ENCODE measurements at places on chromosomes 5 and 9. TPM values are rescaled to one million over a fixed set of nuclear protein-coding genes. Genes with fewer than 3 reads are reported as not detected.

TAF1L gene
- 0.21 TPM for total RNA-seq

DNA sequence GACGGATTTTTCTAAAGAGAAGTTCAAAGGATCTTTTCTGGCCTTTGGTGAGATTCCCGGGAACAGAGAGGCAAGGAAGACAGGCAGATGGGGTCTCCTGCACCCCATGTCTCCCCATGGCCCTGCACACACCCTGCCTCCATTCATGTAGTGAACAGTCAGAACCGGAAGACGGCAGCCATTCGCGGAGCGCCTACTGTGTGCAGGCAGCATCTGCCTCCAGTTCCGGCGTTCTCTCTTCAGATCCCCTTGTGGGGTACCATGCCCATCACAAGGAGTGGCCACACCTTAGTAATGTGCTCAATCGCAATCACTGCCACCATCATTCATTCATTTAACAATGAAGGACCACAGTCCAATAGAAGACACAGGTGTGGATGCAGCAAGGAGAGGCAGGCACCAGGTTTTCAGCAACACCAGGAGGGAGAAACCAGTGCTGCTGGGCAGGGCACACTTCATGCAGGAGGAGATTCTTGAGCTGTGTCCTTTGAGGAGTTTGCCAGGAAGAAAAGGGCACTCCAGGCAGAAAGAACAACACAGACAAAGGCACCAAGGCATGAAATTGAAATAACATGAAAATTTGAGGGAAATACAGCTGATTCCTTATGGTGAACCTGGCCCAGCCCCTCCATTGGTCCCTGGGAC is 171.5 kb upstream of the PHYKPL start:
- no peak for DNase-seq

DNA sequence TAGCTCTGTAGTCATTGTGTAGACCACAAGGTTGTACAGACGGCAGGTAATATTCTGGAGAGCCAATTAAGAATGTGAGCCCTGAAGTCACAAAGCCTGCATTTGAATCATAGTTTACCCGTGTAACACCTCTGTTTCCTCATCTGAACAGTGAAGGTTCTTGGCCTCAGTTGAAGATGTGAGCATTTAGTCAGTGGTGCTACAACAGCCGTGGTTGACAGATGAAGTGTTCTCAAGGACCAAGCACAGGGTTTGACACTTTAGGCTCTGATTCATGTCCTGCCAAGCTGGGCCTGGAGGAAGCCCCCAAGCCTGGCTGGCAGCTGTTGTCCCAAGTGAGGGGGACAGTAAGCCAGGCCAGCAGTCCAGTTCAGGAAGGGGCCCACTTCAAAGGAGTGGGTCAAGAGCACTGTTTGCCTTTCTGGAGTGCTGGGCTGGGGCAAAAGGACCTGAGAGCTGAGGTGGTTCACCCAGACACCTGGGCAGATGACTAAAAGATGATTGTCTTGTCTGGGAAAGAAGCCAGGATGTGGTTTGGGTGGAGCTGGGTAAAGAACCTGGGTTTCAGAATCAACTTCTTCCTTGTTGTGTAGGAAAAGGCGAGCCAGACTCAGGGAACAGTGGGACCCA is 20.7 kb downstream of the FAXDC2 start:
- DNase-seq: peak; percentile 69

DNA sequence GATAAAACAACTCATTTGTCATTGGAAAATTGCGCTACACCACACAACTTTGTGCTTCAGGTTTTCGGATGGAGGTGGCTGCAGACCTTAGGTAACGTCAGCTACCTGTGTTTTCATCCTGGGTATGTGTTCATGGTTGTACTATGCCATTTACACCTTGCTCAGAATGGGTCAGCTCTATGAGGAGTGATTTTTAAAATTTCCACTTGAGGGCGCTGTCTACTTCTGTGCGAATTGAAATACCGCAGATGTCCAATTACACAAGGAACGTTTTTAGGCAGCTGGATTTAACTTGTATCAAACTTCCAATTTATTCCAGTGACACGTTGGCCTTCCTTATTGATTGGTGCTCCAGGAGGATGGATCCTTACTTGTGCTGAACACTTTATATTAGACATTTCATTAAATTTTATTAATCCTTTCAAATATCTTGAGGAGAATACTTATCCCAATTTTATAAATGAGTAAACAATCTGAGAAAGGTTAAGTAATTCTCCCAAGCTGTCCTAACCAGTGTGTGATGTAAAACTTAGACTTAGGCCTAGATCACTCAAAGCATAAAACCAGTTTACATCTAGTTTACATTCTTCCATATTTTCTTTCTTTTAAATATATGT is 23.4 kb downstream of the DMRTA1 start:
- peak; percentile 64 for DNase-seq

DNA sequence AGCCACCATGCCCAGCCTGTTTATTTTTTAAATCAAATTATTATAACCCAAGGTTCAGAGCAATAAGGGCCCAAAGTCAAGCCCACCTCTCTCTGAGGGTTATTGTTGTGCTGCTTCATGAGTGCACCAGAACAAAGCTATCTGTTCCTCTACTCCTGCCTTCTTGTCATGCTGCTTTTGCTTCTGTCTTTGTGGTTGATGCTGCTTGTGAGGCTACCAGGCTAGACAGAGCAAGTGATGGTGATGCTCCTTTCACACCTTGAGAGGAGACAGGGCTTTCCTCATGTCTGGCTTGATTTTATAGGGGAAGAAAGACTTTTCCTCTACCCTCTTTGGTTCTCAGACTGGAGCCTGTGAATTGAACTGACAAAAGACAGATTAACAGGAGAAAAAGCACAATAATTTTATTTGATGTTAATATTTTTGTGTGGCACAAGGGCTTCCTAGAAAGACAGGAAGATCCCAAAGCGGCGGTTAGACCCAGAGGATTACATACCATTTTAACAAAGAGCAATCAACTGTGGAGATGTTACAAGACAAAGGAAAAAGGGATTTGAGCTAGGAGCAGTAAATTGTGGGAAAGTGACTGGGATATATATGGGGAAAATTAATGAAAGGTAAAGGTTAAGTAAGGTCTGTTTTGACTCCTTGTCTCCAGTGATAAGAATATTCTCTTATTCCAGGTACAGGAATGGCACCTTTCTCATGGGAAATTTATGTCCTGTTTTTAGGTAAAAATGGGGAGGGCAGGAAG is 4.4 kb upstream of the CD180 start:
- no peak for DNase-seq

DNA sequence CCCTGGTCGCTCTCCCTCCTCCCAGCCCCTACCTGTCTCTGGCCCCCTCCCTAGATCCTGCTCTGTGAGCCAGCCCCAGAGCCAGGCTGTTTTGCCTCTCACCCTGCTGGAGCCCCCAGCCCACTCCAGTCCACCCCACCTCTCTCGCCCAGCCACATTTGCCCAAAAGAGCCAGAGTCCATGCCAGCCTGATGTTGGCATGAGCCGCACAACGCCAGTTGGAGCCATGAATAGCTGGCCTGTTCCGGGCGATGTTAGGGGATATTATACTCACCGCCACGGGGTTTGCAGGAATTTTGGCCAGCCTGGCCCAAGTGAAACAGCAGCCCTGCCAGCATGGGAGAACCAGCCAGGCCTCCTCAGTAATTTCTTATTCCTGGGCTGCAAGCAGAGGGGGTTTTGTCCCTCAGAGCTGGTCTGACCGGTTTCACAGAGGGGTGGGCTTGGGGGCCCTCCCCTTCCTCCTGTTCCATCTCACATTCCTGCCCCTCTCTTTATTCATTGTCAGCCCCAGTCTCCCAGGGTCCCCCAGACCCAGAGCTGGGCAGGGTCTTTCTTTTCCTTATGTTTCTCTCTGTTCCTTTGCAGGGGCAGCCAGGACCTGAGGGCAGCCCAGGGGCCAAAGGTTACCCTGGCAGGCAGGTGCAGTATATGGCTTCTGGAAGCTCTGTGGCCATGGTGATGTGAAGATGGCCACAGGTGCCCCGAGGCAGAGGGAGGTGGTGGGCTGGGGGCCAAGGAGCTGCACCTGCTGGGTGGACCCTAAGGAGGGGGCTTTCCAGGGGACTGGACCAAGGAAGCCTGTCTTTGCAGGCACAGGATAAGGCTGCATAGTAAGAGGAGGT is 50.1 kb downstream of the COL27A1 start:
- DNase-seq: peak; percentile 89

FAM78A gene
- total RNA-seq: 16.7 TPM

DNA sequence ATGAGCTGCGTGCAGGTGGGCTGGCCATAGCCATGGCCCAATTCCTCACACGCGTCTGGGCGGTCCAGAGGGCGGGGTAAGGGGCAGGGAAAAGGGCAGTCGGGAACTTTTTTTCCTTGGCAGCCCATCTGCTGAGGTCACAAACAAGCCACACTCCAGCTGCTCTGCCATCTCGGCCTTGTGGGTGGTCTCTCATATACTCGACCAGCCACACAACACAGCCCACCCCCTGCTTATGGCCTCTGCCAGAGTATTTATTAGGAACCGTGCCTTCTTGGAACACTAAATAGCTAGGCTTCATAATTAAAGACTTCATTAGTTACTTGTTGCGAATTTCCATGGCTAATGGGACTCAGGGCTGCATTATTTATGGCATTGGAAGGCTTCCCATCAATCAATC is 98.5 kb upstream of the LHFPL2 start:
- DNase-seq: peak; percentile 82

DNA sequence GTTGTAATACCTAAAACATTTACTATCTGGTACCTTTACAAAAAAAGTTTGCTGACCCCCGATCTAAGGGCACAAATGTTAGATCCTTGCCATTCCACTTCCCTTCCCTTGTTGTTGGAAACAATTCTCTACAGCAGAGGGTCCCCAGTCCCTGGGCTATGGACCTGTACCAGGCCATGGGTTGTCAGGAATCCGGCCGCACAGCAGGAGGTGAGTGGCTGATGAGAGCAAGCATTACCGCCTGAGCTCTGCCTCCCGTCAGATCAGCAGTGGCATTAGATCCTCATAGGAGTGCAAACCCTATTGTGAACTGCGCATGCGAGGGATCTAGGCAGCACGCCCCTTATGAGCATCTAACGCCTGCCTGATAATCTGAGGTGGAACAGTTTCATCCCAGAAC is 248.5 kb downstream of the AP3B1 start:
- no peak for DNase-seq

GRCh38 chr5:72109625-72110024 is 2.4 kb downstream of the MAP1B start:
- DNase-seq: no peak

DNA sequence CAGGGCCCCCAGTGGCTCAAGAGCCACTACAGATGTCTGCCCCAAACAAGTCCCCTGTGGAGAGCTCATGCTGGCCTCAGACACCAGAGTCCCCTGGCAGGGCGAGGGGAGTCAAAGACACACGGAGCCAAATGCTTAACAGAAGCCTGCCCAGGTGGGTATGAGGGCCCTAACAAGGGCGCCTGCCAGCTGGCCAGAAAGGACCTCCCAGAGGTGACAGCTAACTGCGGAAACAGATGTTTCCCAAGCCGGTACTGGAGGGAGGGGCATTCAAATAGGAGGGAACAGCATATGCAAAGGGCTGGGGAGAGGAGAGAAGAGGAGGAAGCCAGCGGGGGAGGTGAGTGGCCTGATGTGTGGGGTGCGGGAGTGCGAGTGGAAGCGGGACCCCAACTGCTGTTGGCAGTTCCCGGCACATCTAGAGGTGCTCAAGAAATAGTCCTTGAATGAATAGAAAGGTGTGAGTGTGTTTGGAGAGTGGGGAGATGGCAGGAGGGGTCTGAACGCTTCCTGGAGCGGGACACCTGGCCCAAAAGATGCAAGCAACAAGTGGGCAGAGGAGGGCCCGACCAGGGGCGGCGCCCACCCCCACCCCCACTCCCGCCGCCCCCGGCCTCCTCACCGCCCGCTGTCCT is 824 bp downstream of the MXD3 start:
- peak; percentile 38 for DNase-seq

GRCh38 chr9:118985851-118986250 is 383.4 kb downstream of the BRINP1 start:
- DNase-seq: peak; percentile 68

- DNase-seq: no peak
Observed at GRCh38 chr9:123556464-123557435, 200.8 kb downstream of the CRB2 start.

PPP2R2B gene
- total RNA-seq: 5.1 TPM

POLR3G gene
- total RNA-seq: 1.5 TPM

HAVCR2 gene
- 2.8 TPM for total RNA-seq

- DNase-seq: no peak
Observed at GRCh38 chr9:97388721-97389238, 23.1 kb upstream of the TDRD7 start.

GRCh38 chr9:134424818-134425217 is 98.6 kb downstream of the RXRA start:
- no peak for DNase-seq

DNA sequence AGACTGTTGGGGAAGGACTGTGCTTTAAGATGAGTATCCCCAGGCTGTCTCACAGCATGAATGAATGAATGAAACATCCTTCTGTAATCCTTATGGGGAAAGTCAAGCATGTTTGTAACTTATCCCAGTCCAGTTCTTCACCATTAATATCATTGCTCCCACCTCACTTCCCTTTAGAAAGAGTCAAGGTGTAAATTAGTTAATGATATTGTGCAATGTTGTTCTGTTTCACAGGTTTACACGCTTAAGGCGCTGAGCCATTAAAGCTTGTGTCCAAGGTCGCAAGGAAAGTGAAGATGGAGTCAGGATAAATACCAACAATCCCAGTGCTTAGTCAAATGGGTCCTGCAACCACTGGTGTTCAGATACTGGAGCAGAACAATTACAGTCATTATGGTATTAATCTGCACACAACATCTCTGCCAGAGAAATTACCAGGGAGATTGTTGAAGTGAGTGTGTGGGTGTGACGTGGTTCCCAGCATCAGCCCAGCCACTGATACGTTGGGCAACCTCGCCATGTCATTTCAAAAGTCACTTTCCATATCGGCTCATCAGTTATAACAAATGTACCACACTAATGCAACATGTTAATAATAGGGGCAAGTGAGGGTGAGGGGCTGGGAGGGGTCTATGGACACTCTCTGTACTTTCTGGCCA is 1.5 kb upstream of the MYO10 start:
- DNase-seq: no peak

- DNase-seq: peak; percentile 28
Observed at GRCh38 chr5:89443508-89443907, 560.5 kb upstream of the MEF2C start.

WWC1 gene
- 15.5 TPM for total RNA-seq

DNA sequence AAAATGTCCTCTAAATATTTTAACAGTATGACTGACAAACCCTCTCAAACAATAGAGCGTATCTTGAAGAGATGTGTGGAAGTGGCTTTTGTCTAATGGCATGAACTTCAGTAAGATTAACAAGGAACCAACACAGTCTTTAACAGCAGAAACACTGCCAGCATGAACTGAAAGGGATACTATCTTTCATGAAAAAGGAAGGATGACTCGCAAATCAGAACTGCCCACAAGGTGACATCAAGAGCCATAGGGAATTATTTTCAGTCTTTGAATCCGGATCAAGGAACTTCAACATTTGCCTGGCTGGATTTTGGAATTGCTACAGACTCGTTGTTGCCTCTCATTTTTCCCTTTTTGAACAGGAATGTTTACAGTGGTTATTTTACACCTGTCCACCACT is 5.1 kb upstream of the HEXB start:
- no peak for DNase-seq

DNA sequence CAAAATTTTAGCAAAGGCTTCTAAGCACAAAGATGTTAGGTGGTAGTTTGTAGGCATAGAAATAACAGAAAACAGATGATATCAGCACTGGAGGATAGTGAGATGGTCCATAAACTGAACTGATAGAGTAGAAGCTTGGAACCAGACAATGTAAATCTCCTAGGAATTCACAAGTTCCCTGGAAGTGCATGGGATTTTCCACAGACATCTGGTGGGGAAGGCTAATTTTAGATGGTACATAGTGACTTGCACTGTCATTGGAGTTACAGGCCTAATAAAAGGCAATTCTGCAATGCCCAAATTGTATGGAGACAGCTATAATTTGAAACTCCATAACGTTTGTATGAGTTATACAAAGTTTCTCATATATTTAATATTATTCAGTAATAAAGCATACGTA is 653.0 kb upstream of the MEF2C start:
- DNase-seq: peak; percentile 16

Measured in tongue (tissue), 3 donors.